ENCODE measurements at places on chromosomes 3 and 15.

GRCh38 chr3:158522221-158523136 lies 48.5 kb upstream of the MLF1 start:
- no peak for DNase-seq

DNA sequence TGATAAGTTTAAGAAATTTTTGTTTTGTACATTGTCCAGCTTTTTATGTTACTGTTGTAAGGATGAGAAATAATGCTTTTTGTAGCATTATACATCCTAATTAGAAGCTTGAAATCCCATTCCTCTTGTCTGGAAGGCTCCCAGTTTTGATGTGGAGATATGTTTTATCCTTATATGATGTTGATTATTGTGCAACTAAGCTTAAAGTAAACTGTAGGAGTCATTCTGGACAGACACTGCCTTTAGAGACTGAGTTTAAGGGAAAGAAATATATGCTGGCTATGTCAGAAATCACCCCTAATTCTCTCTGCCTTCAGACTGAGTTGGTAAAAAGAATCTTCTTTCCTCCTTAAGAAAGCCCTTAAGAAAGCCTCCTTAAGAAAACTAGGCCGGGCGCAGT lies 670.4 kb downstream of the ZPLD1 start:
- DNase-seq = no peak

GRCh38 chr3:13420831-13421765 lies 976 bp upstream of the NUP210 start:
- DNase-seq = no peak

GRCh38 chr3:116356056-116356455 lies 89.2 kb downstream of the LSAMP start:
- no peak for DNase-seq

DNA sequence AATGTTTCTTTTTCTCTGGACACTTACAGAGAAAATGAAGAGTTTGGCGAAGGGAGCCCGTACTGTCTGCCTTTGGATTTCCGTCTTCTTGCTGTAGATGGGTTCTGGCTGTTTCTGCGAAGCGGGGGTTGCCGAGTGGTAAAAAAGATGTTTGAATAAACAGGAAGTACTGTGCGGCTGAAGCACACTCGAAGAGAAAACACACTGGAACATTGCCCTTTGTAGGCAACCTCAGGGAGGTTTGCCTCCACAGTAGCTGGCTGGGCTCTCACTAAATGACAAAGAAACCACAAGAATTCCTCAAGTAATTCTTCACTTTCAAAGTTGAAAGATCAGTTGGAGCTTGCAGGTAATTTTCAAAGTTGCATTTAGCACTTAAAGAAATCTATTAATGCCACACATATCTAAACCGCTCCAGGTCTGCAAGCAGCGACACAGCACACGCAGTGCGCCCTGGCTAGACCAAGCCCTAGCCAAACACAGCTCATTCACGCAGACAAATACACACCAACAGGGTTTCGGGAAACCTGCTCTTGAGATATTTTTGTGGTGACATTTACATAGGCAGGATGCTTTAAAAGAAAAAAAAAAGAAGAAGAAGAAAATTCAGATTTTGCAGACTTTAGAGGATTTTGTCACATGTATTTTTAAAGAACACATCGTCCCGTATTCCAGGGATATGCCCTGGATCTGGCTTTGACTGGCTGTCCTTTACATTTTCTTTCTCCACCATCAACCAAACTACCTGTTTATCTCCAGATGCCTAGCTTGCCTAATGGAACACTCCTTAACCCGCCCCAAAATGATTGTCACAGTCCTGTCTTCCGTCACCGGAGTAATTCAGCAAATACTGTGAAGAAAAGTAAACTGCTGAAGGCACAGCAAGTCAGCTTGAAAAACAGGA lies 452.8 kb downstream of the FOXP1 start:
- peak; percentile 88 for DNase-seq

DNA sequence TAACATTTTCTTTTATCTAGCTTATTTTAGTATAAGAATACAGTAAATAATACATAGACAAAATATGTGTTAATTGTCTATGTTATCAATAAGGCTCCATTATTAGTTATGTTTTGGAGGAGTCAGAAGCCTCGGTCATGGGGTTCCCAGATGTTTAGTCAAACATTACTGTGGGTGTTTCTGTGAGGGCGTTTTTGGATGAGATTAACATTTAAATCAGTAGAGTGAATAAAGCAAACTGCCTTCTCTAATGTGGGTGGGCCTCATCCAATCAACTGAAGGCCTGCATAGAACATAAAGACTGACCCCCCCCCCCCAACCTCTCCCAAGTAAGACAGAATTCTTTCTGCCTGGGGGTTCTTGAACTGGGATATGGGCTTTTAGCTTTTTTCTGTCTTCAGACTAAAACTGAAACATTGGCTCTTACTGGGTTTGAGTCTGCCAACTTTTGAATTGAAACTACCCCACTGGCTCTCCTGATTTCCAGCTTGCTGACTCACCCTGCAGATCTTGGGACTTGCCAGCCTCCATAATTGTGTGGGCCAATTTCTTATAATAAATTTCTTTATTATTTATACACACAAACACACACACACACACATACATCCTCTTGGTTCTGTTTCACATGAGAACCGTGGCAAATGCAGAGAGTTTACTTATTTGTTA lies 192.0 kb downstream of the TPRG1 start:
- no peak for DNase-seq

DNA sequence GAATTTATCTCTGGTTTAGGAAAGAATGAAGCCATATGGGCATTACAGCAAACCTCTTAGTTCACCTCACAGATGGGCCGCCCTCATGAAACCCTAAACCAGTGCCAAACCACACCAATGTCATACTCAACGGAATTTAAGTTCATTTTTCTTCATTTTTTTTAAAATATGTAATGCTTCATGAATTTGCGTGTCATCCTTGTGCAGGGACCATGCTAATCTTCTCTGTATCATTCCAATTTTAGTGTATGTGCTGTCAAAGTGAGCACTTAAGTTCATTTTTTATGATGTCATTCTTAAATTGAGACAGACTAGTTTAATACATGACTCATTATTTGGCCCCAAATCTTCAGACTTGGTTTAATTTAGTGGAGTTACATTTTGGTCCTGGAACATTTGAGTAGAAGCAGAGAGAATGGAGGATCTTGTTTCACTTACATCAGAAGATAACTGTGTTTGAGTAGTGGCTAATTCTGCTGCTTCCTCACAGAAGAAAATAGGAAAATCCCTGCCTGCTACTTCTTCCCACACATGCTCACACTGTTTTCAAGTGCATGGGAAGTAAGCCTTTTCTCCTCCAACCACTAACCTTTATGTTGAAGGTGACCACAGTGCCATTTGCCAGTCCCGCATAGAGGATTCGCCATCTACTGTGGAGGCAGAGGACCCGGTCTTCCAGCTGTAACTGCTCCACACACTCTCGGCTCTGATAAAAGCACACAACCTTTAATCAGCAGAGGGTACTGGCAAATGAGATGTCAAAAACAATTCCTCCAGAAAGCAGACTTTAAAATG lies 63.3 kb downstream of the ZNF106 start:
- no peak for DNase-seq

- DNase-seq = no peak
These were observed 253.2 kb downstream of the NR2F2 start for GRCh38 chr15:96583671-96584070.

DNA sequence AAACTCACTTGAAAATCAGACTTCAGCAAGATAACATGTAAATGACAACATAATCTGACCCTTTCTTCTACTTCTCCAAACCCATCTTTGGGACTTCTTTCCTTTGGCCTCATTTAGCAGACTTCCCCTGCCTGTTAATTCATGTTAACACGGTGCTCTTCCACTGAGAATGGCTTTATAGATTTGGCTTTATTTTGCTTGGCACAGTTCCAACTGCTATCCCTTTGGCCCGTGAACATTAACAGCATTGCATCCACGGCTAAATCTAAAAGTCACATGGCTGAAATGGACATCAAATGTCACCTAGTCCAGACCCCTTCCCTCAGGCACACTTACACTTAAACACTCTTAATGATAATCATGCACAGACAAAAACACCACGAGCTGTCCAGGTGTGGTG lies 3.8 kb downstream of the ZMAT3 start:
- no peak for DNase-seq

DNA sequence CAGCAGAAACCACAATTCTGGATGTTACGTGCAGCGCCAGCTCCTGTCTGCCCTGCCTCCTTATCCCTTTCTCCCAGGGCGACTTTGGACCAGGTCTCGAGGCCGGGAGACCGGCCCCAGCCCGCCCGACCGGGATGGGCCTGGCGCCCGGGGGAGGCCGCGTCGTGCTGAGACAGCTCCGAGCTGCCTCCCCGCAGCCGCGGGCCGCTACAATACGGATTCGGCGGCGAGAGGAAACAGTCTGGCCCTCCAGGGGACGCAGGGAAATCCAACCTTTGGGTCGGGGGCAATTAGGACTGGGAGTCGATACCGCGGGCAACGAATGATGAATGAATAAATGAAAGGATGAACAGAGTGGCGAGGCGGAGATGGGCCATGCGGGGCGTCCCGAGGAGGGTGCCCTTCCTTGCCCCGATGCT lies 537 bp downstream of the GRAMD2A start:
- DNase-seq = peak; percentile 62
